ENCODE measurements at places on chromosomes 11 and 22.

DNA sequence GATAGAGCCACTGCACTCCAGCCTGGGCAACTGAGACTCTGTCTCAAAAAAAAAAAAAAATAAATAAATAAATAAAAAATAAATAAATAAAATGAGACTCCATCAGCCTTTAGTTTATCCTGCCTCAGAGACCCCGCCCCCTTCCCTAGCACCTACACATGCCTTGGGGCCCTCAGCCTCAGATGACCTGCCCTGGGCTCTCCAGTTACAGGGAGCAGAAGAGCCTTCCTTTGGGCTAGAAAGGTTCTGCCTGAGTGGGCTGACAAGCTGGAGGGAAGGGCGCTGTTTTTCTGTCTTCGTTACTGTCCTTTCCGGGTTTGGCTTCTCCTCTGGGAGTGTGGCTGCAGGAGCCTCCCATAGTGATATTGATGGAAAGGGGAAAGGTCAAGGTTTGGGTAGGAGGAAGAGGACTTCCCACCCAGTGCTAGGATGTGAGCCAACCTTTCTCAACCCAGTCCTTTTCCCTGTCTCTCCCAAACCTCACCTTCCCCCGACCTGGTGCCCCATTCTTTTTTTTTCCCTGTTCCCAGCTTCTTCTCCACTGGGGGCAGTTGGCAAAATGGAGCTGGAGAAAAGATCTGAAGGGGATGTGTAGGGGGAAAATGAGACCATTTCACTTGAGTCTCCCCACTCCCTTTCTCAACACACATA lies 1.5 kb upstream of the SF3B2 start:
- DNase-seq = no peak

GRCh38 chr22:46587492-46588278 lies 32.5 kb upstream of the GRAMD4 start:
- peak; percentile 35 for DNase-seq

GRCh38 chr22:31394326-31394725 lies 5.1 kb upstream of the DRG1 start:
- no peak for DNase-seq

DNA sequence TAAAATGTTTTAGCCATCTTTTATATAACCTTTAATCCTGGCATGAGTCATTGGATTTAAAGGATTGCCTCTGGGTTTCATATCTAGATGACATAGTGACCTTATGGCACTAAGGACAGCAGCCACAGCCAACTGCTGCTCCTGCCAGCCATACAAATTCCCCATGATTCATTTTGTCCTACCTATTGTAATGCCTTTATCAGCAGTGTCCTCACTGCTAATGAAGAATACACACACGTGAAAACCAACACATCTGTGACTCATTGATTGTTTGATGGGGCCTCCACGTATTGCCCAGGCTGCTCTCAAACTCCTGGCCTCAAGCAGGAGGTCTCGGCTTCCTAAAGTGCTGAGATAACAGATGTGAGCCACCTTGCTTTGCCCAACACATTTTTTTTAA lies 1.8 kb downstream of the LDHAL6A start:
- DNase-seq = no peak

DNA sequence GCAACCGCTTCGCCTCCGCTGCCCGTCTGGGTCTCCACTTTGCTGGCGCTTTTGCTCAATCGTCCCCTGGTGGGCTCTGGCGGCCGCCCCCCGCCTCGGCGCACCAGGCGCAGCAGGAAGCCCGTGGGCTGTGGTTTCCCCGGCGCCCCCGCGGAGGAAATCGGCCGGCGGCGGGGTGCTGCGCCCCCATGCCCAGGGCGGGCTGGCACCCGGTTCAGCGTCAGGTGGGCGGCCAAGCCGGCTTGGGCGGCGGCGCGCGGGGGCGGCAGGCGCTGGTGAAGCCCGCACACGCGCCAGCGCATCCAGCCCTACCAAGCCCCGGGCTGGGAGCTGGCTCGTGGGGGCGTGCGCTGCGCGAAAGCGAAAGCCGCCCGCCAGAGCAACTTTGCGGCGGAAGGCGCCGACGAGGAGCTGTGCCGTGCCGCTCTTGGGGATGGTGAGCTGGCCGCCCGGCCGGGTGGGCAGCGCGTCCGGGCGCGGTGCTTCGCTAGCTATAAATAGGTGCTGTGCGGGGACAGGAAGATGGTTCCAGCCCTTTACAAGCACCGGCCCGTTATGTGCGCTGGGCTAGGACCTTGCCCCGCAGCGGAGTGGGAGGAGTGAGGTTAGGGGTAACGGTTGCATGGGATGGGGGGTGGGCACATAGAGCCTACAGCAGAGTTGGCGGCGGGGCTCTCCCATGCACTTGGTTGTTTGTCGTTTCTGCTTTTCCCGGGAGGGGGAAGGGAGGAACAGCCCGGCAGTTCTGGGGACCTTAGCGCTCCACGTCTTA lies 25.0 kb upstream of the SUSD2 start:
- DNase-seq = peak; percentile 77

GRCh38 chr22:26663374-26663923 lies 6.1 kb downstream of the MIAT start:
- DNase-seq = no peak

DNA sequence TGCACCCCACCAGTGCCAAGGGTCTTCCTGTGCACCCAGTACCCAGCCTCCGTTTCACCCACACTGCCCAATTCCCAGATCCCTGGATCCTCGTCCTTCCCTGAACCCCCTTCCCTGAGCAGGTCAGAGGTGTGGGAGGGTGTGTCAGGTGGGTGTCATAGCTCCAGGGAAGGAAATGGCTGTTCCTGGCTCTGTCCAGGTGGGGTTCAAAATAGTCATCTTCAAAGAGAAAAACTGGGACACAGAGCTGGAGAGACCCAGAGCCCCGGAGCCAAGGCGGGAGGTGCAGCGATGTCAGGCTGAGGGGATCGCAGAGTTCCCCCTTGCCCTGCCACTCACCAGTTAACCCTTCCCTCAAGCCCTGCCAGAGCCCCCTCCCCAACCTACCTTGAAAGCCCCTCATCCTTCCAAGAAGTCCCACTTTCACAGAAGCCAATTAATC lies 698 bp downstream of the C1QTNF4 start:
- no peak for DNase-seq

GRCh38 chr11:10973416-10973815 lies 115.6 kb upstream of the ZBED5 start:
- DNase-seq = no peak

DNA sequence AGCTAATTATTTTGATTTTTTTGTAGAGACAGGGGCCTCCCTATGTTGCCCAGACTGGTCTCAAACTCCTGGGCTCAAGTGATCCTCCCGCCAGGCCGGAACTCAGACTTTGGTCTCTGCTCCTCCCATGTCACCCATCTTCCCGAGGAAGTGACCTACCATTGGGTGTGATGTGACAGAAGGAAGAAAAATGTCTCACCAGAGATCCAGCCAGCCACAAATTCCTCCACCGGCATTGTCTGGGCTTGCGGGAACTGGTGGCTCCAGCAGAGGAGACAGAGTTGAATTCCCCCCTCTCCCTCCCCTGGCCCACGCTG lies 772 bp downstream of the SLC25A45 start:
- DNase-seq = no peak

GRCh38 chr22:28507896-28508295 lies 171.7 kb downstream of the TTC28 start:
- no peak for DNase-seq

DNA sequence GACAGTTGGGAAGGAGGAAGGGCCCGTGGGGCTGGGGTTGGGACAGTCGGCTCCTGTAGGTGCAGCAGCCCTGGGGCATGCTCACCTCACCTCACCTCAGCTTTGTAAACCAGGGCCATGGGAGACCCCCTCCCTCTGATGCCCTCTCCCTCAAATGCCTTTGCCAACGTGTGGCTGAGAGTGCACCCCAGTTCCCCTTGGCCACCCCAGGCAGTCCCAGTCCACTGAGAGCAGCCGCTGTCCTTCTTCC lies 4.2 kb upstream of the NEAT1 start:
- DNase-seq = peak; percentile 49

GRCh38 chr11:76355172-76355571 lies 25.8 kb downstream of the THAP12 start:
- no peak for DNase-seq
